Stimulated activated CD4-positive, alpha-beta T cell treated with anti-CD3 and anti-CD28 coated beads, Interleukin-1b, Interleukin-23, amount 100 ng/mL, for 1 hour (primary cell): ENCODE measurements at places on chromosomes 4 and X.
A peak's percentile ranks its signal among the peaks of the same experiment; 100 is the strongest.

DNA sequence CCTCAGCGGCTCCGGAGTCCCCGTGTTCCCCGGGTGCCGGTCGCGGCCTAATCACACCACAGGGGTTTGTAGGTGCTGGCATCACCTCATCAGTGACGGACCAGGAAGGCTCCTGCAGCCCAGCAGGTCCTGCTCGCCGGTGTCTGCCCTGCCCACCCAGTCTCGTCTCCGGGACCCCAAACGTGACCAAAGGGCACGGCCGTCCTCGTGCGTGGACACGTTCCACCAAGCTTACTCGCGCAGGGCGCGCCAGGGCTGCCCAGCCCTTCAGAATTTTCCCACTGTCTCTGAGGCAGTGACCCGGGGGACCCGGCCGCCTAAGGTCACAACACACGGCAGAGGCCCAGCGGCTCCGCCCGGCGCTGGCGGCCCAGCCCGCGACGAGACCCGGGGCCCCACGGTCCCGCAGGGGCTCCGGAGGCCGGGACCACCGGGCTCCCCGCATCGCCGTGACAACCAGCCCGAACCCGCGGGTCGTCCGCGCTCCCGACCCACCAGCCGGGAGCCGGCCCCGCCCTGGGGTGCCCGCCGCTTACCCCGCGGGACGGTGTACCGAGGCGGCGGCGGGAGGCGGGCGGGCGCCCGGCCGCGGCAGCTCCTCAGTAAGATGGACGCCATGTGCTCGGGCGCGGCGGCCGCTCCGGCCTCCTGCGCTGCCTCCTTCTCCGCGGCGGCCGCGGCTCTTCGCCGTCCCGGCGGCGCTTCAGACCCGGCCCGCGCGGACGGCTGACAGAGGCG lies 454 bp downstream of the LETM1 start:
- DNase-seq, result no peak

DNA sequence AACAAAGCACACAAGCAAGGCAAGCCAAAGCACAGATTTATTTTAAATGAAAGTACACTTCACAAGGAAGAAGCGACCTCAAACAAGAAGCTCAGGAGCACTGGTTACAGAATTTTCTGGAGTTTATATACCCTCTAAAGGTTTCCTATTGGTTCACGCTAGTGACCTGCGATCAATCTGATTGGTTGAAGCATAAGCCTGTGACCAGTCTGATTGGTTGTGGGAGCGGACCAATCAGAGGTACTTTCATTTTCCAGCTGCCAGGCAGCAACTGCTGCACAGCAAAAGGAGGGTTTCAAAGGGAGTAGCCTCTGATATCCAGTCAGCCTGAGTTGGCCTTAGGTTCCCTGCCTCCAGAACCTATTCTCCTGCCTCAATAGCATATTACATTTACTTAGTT lies 4.6 kb upstream of the AREG start:
- DNase-seq, result no peak

DNA sequence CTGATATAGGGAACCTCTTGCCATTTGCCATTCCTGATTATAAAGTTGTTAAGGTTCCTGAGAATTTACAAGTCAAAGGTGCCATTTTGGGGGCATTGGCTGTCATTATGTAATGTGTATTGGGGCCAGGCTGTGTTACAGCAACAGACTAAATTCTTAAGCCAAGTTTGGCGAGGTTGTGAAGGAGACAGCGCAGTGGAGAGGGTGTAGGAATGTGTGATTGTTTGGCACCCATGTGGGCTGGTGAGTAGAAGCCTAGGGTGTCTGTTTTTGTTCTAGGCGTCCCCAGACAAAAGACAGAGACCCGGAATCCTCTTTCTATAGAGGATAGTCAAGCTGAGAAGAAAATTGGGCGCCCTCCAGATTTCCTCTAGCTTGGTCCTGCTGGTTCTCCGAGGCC lies 2535.3 kb downstream of the PCDH7 start:
- DNase-seq, result no peak

- DNase-seq, result no peak
Observed at GRCh38 chr4:7750972-7751371, 188.7 kb downstream of the AFAP1 start.

GRCh38 chr4:75255261-75255660 lies 258.9 kb downstream of the RCHY1 start:
- DNase-seq, result no peak

- DNase-seq, result no peak
Observed at GRCh38 chr4:188190461-188190860, 51.2 kb downstream of the TRIML1 start.

GRCh38 chr4:159758061-159758460 lies 655.2 kb downstream of the RAPGEF2 start:
- no peak for DNase-seq

DNA sequence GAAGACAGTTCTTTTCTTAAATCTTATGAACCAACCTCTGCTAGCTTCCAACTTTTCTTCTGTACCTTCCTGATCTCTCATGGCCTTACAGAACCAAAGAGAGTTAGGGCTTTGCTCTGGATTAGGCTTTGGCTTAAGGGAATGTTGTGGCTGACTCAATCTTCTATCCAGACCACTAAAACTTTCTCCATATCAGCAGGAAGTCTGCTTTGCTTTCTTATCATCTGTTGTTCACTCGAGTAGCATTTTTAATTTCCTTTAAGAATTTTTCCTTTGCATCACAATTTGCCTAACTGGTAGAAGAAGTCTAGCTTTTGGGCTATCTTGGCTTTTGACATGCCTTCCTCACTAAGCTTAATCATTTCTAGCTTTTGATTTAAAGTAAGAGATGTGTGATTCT lies 167.0 kb downstream of the TBCK start:
- no peak for DNase-seq

- DNase-seq, result no peak
Observed at GRCh38 chrX:154979629-154980028, 42.9 kb downstream of the F8 start.

- no peak for DNase-seq
Observed at GRCh38 chr4:73419106-73420038, 15.3 kb downstream of the ALB start.

GRCh38 chrX:131588995-131589394 lies 45.1 kb downstream of the OR13H1 start:
- no peak for DNase-seq

GRCh38 chr4:162952232-162952631 lies 214.5 kb downstream of the NAF1 start:
- DNase-seq, result no peak

GRCh38 chrX:21907260-21907659 lies 33.2 kb upstream of the SMS start:
- DNase-seq, result no peak

DNA sequence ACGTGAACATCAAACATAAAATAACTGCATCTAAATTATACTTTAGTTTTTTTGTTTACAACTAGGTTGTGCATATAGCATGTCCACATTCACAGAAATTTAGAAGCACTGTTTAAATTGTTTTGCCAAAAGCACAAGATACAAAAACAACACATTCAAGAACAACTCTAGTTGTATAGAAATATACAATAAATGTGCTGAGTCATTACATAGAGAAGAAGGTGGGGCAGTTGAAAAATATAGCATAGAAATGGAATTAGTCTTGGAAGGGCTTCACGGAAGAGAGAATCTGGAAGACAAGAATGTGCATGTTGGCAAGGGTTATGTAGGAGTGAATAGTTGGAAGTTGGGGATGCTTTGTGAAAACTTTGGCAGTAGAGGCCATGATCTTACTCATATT lies 239.0 kb upstream of the GLRA2 start:
- DNase-seq, result no peak

GRCh38 chr4:87390891-87391575 lies at the start of gene HSD17B11:
Gene HSD17B11, minus strand, starts transcription at chr4:87391188. Its CDS starts 118 bp downstream, at chr4:87391070.
- DNase-seq, result peak; percentile 47

DNA sequence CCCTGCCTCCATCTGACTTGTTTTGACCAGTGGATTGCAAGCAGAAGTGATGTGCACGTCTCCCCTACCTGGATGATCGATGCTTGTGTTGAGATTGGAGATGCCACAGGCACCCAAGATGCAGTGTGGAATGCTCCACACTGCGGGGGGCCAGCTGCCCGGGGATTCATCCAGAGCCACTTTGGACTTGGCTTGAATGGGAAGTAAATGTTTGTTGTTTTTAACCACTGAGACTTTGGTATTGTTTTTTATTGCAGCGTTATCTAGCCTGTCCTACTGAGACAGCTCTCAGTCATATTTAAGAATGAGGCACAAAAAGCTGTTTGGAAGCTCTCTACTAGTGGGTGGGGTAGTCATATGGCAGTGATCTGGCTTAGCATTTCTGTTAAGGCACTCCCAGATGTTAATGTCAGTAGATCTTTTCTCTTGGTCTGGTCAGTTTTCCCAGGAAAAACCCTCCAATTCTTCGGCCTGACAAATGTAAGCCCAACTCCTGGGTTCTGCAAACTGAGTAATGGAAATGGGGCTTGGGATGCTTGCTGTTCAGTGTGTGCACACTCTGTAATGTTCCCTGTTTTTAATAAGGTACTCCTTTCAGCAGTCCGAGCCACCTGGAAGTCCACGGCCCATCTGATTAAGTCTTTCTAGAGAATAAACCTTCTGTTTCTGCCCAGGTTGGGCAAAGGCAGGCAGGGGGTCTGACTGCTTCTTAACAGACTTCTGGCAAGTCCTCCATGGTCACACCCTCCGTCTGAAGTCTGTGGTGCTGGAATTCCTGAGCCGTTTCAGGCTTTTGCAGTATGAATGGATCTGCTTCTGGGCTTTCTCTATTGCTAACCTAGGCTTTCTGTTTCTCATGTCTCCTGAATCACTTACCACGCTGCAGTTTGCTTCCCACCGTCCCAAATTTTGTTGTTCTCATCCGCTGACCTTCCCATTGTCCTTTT lies 74.8 kb downstream of the WWC2 start:
- DNase-seq, result no peak

DNA sequence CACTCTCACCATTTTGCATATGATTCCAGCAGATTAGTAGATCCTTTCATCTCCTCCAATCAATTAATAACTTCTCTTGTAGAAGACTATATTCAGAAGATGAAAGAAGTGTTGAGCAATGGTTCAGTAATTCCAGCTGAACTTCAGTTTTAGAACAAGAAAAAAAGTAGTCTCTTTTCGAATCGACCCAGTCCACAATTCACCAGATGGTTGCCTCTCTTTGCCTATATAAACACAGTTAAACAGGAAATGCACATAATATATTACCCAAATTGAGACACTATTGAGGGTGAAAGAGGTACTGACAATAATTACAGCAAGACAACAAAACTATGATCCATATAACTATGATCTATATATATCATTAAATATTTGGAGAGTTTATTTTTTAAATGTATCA lies 16.8 kb upstream of the FAM241A start:
- no peak for DNase-seq

DNA sequence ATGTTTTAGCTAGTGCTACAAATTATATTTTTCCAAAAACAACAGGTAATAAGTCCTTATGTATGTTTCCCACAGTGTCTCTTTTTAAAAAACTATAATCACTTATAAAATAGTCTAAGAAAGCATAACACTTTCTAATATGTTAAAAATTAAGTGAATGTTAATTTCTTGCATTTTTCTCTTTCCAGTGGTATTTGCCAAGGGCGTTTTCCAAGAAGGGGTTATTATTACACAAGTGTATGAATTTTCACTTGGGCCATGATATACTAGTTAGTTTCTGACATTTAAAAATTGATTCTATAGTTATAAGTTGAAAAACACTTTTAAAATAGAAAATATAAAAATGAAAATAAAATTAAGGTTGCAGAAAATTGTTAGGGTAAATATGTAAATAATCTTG lies 74.6 kb downstream of the ARSJ start:
- DNase-seq, result no peak

DNA sequence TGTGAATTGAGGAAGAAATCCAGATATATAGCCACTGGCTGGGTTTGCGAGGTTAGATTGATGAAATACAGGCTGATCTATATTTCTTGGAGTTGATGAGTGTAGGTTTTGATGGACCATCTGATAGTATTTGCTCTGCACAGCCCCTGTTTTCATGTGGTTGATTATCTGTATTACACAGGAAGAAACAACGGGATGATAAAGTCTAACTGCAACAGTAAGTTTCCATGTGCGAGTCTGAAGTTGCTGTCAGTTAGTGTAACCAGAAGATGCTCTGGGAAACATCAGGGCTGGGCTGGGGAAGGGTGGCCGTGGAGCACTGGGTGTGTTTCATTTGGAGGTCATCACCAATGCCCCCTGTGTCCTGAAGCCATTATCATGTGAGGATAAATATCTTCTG lies 148.4 kb upstream of the SFRP2 start:
- DNase-seq, result no peak

- DNase-seq, result no peak
Observed at GRCh38 chrX:109629310-109629709, 4.3 kb upstream of the KCNE5 start.

DNA sequence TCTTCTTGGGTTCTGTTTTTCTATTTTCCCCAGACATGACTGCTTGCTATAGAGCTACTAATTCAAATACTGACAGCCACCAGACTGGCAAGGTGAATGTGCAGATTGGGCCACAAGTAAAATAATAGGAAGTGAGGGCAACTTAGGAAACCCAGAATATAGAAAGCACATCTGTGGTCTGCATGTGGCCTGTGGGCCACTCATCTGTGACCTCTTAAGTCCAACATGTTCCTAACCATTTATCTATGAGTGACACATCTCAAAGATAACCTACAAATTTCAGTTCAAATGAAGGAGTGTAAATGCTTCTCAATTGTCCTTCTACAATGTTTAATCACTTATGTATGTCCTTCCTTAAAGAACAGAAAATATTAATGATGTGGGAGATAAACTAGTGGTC lies 128.9 kb downstream of the REELD1 start:
- DNase-seq, result no peak

GRCh38 chrX:141185366-141185765 lies 8.4 kb upstream of the LDOC1 start:
- DNase-seq, result no peak

- DNase-seq, result no peak
Observed at GRCh38 chr4:84912741-84913140, 53.7 kb downstream of the WDFY3 start.

DNA sequence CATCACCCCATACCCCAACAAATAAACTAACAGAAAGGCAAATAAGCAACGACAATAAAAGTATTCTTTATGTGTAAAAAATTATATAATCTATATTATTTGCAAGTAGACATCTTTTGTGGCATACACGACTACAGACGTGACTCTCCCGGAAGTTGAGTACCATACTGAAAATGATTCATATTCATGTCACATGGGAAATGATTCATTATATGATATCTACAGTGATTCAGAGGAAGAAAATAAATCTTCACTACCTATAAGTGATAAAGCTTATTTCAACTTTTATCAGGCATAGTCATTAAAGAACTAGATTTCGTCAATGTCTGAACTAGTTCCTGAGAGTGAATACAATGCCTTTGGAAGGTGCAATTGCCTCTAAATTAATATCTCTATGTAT lies 4.6 kb upstream of the ANTXR2 start:
- DNase-seq, result no peak

DNA sequence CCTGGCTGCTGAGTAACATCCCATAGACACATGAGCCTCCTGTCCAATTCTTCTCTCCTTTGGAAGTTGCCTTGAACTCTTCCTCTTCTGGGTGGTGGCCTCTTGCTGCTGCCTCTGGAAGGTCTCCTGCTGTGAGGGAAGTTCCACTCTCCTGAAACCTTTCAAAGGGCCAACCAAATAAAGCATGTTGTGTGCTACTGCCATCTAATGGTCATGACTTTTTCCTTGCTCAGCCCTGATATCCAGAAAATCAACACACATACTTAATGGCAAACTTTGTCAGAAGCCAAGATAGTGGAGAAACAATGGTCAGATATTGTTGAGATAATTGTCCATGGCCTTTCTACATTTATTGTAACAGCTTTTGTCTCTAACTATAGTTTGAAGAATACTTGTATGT lies 19.1 kb upstream of the ZXDA start:
- DNase-seq, result no peak
